ENCODE measurements at places on chromosomes 1 and 21.

GRCh38 chr1:169105434-169106094 is 926 bp upstream of the ATP1B1 start:
- DNase-seq, result peak; percentile 54

- peak; percentile 2 for DNase-seq
These were observed 384.3 kb downstream of the SEC16B start for GRCh38 chr1:177585302-177586220.

GRCh38 chr1:173057984-173058383 is 7.2 kb upstream of the TNFSF18 start:
- no peak for DNase-seq

DNA sequence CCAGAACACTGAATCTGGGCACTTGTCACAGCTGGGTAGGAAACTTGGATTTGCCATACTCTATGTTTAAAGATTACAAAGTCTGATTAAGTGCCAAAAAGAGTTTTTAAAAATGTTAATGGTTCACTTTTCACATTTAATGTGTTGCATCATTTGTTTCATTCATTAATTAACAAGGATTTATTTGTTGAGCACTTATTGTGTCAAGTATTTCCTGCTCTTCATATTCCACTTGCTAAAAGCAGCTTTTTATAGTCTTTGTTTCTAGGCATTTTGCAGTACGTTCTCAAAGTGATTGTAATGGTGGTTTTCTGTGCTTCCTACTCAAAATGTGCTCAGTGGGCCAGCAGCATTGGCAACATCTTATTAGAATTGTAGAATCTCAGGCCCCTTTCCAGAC is 68.7 kb downstream of the EPB41 start:
- DNase-seq, result no peak

GRCh38 chr1:45822644-45823043 is 19.2 kb downstream of the MAST2 start:
- no peak for DNase-seq

DNA sequence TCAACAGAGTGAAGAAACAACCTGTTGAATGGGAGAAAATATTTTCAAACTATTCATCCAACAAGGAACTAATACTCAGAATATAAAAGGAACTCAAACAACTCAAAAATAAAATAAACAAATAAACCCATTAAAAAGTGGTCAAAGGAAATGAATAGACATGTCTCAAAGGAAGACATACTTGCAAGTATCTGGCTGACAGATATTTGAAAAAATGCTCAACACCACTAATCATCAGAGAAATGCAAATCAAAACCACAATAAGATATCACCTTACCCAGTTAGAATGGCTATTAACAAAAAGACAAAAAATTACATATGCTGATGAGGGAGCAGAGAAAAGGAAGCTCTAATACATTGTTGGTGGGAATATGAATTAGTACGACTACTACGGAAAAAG is 38.2 kb downstream of the TNFSF4 start:
- DNase-seq, result no peak

GRCh38 chr1:87296206-87296605 is 32.5 kb upstream of the LMO4 start:
- no peak for DNase-seq
